ENCODE measurements at places on chromosomes 4 and X.

GRCh38 chr4:117664706-117665444, 369.4 kb upstream of the NDST3 start:
- no peak for DNase-seq

- DNase-seq: no peak
Observed at GRCh38 chrX:74180716-74181115, 123.3 kb upstream of the ZCCHC13 start.

DNA sequence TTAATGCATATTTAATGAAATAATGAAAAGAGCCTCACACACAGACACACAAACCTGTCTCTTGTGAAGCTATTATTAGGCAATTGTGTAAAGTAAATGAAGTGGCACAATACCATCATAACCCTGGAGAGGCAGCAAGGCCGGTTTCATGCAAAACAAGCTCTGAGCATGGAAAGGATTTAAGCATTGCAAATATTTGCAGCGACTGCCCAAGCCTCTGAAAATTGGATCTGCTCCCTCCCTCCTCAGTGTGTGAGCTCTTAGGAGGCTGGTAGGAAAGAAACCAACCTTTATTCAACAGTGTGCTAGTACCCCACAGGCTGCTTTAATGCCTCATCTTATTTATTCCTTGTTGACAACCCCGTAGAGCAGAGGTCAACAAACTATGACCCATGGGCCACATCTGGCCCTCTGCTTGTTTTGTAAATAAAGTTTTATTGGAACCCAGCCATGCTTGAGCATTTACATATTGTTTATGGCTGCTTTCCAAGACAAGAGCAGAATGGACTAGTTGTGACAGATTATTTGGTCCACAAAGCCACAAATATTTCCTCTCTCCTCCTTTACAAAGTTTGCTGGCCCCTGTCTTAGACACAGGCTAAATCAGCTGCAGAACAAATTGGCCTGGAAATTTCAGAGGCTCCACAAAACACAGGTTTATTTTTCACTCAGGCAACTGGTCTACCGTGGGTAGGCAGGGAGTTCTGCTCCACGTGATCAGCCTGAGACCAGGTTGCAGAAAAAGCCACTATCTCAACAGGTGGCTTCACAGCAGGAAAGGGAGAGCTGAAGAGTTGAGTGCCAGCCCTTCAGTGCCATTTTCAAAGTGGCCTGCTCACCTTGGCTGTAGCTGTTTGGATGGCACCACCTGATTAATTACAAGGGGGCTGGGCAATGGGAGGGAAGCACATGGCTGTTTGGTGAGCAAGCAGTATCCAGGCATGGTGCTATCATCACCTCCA, 16.8 kb downstream of the RS1 start:
- DNase-seq: no peak

GRCh38 chr4:44651425-44651824, at the start of gene YIPF7:
YIPF7 (minus strand) TSS chr4:44651625; CDS start chr4:44650100, 1,525 bp downstream.
- no peak for DNase-seq

- no peak for DNase-seq
Observed at GRCh38 chrX:10983526-10983925, 127.6 kb upstream of the HCCS start.

- no peak for DNase-seq
Observed at GRCh38 chrX:136251041-136251991, at the start of gene MAP7D3. MAP7D3 (minus strand) TSS chrX:136251400; CDS start chrX:136251358, 42 bp downstream.

- DNase-seq: no peak
Observed at GRCh38 chr4:71609651-71610050, 174.2 kb downstream of the GC start.

DNA sequence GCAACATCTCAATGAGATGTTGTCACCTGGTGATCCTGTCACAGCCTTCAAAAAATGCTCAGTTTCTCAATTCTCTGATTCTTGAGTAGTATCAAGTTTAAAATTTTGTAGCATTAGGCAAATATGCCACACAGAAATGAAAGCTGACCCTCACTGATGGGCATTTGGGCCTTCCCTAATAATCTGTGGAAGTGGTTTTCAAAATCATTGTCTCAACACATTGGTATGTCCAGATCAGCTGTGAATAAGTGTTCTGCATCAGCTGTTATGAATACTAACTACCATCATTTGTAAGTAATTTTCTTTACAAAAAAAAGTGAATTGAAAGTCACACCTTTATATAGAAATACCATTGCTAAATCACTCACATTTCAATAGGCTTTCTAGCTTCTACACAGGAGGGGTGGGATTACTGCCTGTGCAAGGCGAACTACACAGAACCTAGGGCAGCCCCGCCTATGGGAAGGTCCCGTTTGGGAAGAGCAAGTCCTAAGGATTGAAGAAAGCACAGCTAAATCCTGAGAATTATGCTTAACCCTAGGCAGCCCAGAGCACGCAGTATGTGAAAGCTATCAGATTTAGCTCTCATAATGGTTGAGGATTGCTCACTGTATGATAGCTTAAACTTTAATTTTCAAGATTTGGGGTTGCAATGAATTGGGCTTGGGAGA, 73.4 kb downstream of the GPC3 start:
- DNase-seq: no peak

DNA sequence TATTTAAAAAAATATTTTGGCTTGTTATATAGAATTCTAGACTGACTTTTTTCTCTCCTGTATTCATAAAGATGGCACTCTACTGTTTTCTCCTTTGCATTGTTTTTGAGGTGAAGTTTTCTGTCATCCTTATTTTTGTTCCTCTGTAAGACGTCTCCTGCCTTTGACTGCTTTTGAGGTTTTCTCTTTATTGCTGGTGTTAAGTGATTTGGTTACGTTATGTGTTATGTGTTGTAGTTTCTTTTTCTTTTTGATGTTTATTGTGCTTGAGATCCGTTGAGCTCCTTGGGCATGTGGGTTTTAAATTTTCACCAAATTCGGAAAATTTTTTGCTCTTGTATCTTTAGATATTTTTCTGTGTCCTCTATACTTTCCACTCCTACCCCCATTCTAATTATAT, 50.0 kb downstream of the KDM6A start:
- no peak for DNase-seq

DNA sequence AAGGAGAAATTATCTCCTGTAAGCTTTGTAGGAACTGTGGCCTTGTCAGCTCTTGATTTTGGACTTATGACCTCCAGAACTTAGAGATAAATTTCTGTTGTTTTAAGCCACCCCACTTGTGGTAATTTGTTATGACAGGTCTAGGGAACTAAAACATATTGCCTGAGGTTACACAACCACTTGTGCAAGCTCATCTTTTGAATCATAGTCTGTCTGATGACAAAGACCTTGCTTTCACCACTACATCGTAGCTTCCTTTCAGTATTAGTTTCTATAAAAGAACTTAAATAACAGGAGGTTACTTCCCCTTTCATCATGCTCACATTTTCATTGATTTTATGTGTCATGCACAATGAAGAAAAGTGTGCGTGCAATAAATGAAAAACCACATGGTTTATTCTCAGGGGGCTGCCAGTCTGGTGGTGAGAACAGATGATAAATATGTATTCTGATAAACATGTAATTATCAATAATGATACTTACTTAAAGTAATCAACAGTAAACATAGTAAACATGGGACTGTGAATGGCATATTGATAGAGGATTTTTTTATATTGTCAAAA, 690.0 kb upstream of the HS3ST1 start:
- DNase-seq: no peak

DNA sequence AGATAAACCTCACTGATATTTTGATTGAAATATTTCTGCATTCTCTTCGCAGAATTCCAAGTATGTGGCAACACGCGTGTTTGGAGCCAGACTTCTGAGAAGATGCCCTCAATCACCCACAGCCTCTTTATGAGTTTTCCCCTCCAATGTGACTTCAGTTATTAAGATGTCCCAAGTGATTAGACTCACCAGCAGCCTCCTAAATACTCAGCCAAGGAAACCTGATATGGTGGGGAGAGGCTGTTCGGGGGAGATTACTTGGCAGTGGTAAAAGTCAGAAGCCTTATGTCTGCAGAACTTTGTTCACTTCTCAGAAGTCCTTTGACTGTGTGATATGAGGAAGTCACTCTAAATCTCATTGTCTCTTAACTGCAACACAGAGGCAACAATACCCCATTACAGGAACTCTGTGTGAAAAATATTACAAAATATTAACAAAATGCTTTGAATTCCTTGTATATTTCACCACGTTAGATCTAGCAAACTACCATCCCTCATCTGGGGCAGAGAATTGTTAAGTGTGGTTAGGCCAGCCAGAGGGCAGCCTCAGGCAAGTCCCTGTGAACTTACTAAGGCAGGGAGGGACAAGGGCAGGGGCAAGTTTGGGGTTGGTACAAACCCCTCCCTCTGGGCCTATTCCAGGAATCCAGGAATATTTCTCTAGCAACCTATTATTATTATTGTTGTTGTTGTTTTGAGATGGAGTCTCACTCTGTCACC, 151.4 kb upstream of the USP9X start:
- no peak for DNase-seq

DNA sequence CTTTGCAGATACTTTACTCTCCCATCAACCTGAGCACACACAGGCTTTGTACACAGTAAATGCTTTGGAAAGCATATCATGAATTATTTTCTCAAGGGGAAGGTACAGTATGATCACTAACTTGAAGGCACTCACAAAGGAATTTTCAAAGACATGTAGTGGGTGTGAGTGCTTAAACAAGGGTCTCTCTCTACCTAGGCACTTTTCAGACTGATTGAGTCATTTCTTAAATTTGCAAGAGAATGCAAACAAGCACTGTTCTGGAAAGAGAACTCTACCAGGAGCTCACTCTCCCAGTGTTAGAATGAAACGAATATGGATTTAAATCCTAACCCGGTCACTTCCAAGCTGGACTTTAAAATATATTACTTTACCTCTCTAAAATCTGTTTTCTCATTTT, 85.7 kb downstream of the MAML3 start:
- DNase-seq: no peak

GRCh38 chr4:104457308-104457981, 37.2 kb downstream of the CXXC4 start:
- no peak for DNase-seq

DNA sequence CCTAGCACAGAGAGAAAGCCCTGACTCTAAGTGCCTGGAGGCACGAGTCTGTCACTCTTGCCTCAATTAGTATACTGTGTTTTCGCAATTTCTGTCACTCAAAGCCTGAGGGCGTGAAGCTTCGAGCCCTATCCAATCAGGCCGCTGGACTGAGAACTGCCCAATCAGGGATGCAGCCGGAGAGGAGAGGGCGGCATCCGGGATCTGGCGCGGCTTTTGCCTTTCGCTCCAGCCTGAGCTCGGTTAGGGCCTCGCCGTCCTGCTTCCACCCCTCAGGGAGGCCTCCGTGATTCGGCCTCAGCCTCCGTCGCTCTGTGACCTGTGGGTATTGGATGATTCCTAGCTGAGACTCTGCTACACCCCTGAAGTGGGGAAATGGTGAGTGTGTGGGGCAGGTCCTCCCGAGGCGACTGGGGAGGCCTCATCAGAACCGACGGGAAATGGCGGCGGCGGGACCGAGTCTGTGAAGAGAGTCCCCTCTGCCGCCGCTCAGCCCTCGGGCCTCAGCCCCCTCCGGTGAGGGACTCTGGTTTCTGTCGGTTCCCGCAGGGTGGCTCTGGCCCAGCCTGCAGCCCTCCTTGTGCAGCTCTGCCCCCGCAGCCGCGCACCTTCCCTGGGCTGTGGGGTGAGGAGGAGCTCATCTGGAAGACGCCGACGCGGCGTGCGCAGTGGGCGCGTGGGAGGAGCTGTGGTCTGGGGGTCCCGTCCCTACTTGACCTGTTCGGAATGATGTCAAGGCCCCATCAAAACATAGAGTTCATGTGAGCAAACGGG, 48.5 kb downstream of the ZNF141 start:
- DNase-seq: no peak

- no peak for DNase-seq
Observed at GRCh38 chrX:15340867-15341266, 5.5 kb upstream of the PIGA start.

DNA sequence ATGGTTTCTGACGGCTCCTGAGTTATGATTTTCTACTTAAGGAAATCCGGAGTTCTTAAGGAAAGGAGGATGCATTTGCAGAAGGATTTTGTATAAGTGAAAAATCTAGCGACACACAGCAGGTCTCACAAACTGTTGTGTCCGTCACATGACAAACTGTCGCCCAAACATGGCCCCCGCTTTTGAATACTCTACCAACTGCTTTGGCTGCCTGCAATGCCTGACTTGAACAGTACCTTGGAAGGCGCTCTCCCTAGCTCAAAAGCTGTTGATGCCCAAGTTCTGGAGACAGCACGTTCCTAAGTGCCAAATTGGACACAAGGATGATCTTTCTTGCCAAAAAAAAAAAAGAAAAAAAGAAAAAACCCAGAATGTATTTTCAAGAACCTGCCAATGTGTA, 103.2 kb downstream of the ENPP6 start:
- no peak for DNase-seq

GRCh38 chrX:126509923-126510322, 42.7 kb downstream of the DCAF12L1 start:
- DNase-seq: no peak
